Dermis microvascular lymphatic vessel endothelial cell (primary cell): ENCODE measurements at places on chromosomes 7 and 10. TPM values are rescaled to one million over a fixed set of nuclear protein-coding genes. Genes with fewer than 3 reads are reported as not detected.

- DNase-seq, result no peak
Measured at GRCh38 chr10:104577861-104578521, 63.1 kb upstream of the SORCS3 start.

The PRR15 gene
- total RNA-seq, result 0.13 TPM in 1 of 2 replicates, not detected in the other

GRCh38 chr7:111841596-111842205 lies 279.4 kb upstream of the IMMP2L start:
- DNase-seq, result no peak

The MMP21 gene
- 0.13 and 0.51 TPM in 2 replicates for total RNA-seq

The OR6B1 gene
- not detected in 2 replicates for total RNA-seq

DNA sequence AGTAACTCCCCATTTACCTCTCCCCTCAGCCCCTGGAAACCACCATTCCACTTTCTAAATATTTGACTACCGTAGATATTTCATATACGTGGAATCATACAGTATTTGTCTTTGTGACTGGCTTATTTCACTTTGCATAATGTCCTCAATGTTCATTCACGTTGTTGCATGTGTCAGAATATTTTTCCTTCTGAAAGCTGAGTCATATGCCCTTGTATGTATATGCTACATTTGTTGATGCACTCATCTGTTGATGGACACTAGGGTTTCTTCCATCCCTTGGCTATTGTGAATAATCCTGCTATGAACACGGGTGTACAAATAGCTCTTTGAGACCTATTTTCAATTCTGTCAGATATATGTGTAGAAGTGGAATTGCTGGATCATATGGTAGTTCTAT lies 25.8 kb upstream of the TSPAN13 start:
- no peak for DNase-seq

DNA sequence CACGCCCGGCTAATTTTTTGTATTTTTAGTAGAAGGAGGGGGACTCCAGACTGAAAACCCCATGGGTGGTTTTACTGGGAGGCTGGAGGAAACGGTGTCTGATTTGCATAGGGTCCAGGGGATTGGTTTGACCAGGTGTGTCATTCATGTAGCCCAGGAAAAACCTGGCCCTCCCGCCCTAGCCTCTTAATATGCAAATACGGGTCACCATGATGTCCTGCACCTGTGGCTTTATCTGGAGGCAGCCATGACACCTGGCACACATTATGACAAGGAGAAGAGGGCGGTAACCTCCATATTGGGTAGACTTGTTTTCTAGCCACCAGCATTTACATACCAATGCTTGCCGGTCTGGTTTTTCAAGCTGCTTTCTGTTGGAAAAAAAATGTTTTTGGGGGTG lies 68.0 kb downstream of the TRIL start:
- DNase-seq, result no peak

The MINDY4 gene
- 1.3 and 1.5 TPM in 2 replicates for total RNA-seq

The SSC4D gene
- total RNA-seq, result 0.51 and 0.63 TPM in 2 replicates
